ENCODE measurements at places on chromosomes 5 and 9.
A peak's percentile ranks its signal among the peaks of the same experiment; 100 is the strongest.

DNA sequence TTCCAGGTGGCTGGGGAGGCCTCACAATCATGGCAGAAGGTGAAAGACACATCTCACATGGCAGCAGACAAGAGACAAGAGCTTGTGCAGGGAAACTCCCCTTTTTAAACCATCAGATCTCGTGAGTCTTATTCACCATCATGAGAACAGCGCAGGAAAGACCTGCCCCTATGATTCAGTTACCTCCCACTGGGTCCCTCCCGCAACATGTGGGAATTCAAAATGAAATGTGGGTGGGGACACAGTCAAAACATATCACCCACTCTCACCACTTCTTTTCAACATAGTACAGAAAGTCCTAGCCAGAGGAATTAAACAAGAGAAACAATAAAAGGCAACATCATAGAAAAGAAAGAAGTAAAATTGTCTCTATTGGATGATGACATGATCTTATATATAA lies 223.4 kb upstream of the SLC24A2 start:
- DNase-seq: no peak

GRCh38 chr5:62315376-62316175 lies 9.6 kb downstream of the KIF2A start:
- DNase-seq: no peak

GRCh38 chr9:95399261-95399660 lies 81.8 kb upstream of the FANCC start:
- DNase-seq: no peak

- DNase-seq: no peak
These were observed 507.2 kb downstream of the NFIB start for GRCh38 chr9:13806714-13807113.

DNA sequence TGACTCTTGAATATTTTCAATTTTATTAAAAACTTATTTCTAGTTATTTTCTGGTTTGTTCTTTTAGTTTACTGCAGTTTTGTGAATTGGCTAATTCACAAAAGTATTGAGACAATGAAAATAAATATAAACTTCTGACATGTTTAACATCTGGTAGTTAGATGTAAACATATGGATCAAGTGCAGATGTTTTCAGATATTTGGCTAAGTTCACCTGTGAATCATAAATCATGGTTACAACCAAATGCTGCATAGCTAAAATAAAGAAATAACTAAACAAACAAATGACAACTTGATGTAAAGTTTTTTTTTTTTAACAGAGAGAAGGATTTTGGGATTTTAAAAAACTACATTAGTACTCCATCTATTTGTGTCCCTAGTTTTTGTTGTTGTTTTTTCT lies 484.6 kb downstream of the SLCO4C1 start:
- no peak for DNase-seq

GRCh38 chr5:69451941-69452647 lies 37.2 kb downstream of the MARVELD2 start:
- no peak for DNase-seq

- no peak for DNase-seq
These were observed 468.1 kb upstream of the ACTBL2 start for GRCh38 chr5:57950616-57951228.

DNA sequence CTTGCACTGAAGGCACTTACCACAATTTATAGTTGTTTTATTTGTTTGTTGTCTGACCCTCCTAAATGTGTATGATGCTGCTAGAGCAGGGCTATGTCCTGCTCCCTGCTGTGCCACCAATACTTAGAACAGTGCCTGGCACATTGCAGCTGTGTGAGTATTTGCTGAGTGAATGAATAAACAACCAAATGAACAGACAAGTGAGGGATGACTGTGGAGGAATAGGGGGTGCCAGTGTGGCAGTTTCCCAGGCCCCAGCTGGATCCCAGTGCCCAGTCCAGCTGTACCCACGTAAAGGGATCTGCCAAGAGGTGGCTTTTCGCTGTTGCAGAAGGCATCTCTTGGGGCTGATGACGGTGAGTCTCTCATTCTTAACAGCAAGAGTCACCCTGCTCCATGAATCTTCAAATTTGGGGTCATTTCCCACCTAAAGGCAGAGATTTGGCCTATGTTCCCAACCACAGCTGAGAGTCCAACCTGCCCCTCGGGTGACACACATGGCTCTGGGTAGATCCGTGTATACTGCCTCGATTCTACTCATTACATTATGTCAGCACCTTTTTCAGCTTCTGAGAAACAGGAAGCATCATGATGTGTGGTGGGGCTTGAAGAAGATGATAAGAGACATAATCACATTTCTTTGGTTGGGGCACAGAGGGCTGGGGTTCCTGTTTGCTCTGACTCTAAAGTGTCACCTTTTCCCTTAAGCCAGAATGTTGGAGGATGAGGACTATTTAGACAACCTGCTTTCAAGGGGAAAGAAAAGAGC lies 14.3 kb downstream of the IL5 start:
- no peak for DNase-seq

DNA sequence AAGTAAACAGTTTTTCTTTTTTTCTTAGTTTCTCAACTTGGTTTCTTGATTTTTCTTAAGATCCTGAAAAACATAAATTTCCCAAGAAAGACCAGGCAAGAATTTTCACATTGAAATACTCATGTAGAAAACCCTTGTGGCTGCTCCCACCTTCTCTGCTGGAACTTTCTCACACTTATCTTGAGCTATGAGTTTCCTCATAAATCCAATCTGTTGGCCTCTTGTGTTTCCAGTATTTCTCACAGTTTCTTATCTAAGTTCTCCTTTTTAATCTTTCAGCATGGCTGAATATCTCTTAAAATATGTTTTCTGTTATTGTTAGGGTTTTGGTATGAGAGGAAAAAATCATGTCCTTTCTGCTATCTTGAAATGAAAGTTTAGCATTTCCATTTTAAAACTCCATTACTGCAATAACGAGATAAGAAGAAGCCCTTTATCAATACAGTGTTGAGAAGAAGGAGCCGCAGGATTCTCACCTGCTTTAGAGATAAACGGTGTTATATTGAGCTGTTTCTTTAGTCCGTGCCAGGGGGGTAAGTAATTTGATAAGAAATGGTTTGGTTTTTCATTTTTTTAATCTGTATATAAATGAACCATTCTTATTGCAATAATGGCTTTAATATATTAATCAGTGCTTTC lies 89.3 kb downstream of the ALDH1A1 start:
- DNase-seq: no peak

DNA sequence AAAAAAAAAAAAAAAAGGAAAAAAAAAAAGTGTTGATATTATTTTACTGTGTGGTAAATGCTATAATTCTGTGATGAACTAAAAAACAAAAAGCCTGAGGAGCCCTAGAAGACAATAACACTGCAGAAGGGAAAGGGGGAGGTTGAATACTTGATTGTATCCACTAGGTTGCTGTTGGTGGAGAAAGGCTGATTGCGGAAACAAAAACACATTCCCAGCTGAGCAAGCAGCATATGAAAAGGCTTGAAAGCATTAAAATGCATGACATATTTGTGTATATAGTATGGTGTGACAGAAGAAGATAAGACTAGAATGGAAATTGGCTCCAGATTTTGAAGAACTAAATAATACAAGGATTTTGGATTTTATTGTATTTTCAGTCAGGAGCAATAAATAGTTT lies 8.9 kb downstream of the RABGAP1 start:
- DNase-seq: no peak

DNA sequence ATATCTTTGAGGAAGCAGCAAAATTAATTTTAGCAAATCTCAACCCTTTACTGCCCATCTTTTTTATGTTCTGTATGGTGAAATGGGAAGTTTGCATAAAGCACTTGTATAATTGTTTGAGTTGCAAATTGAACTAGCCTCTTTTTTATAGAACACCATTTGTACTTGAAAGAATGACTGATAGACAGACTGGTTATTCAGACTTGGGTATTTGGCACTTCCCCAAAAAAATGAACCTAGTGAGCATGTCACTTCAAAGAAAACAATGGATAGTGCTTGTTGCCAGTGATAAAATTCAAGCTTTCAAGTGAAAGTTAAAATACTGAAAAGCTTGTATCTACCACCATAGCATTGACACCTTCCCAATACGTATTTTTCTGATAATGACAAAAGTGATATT lies 115.8 kb downstream of the ERCC6L2 start:
- DNase-seq: peak; percentile 13

GRCh38 chr9:32703635-32704034 lies 68.2 kb upstream of the TAF1L start:
- DNase-seq: no peak

- no peak for DNase-seq
These were observed 239.5 kb upstream of the SLC24A2 start for GRCh38 chr9:20028192-20028848.

GRCh38 chr5:8650186-8650585 lies 781.2 kb downstream of the MTRR start:
- DNase-seq: peak; percentile 87

GRCh38 chr5:31153521-31153920 lies 40.0 kb upstream of the CDH6 start:
- peak; percentile 67 for DNase-seq

- DNase-seq: no peak
These were observed 143.5 kb upstream of the PRR16 start for GRCh38 chr5:120320626-120321025.

DNA sequence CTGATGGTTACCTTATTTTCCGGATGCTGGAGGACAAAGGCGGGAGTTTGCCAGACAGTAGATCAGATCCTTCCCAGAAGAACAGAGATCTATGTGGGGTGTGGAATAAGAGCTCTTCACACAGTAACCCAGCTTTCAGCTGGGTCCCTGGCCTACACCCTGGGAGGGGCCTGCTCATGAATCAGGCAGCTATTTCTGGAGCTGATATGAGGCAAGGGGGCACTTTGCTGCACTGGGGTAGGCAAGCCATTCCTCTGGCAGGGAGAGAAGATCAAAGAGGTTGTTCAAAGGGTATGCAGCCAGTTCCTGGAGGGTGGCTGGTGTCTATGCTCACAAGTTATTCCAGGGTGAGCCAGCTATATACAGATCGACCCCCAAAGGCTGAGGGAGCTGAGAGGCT lies 48.6 kb downstream of the CYSTM1 start:
- no peak for DNase-seq

GRCh38 chr9:14349447-14350348 lies 35.8 kb upstream of the NFIB start:
- no peak for DNase-seq

DNA sequence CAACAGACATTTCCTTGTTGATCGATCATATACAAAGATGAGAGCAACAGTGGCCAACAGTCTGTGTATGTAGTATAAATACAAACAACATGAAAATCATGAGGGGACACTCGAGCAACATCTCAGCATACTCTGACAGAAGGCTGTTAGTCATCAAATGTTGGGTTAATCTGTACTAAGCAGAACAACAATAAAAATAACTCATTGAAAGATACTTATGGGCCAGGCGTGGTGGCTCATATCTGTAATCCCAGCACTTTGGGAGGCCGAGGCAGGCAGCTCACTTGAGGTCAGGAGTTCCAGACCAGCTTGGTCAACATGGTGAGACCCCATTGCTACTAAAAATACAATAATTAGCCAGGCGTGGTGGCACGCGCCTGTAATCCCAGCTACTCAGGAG lies 67.3 kb downstream of the SCAI start:
- peak; percentile 21 for DNase-seq

GRCh38 chr5:135335031-135335828 lies 63.8 kb downstream of the MACROH2A1 start:
- DNase-seq: peak; percentile 53

GRCh38 chr5:178199581-178200434 lies 4.5 kb upstream of the HNRNPAB start:
- no peak for DNase-seq

- DNase-seq: no peak
These were observed 8.2 kb downstream of the RAPGEF1 start for GRCh38 chr9:131731644-131732043.

DNA sequence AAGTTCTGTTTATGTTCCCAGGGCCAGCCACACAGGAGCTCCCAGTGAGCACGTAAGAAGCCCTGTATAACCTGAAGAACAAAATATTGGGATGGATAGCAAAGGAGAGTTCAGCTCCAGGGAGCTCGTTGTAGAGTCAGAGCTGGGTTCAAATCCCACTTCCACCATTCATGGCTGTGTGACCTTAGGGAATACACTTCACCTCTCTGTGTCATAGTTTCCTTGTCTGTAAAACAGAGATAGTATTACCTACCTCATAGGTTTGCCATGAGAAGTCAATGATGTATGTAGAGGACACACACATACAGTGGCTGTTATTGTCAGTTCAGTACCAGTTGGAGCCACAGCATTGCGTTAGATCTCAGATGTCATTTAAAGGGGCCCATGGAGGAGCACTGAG lies 67.4 kb downstream of the MACROH2A1 start:
- DNase-seq: no peak

GRCh38 chr9:621201-621855 lies 220.2 kb upstream of the DMRT1 start:
- no peak for DNase-seq

GRCh38 chr9:18608371-18608770 lies 134.4 kb downstream of the ADAMTSL1 start:
- DNase-seq: no peak

DNA sequence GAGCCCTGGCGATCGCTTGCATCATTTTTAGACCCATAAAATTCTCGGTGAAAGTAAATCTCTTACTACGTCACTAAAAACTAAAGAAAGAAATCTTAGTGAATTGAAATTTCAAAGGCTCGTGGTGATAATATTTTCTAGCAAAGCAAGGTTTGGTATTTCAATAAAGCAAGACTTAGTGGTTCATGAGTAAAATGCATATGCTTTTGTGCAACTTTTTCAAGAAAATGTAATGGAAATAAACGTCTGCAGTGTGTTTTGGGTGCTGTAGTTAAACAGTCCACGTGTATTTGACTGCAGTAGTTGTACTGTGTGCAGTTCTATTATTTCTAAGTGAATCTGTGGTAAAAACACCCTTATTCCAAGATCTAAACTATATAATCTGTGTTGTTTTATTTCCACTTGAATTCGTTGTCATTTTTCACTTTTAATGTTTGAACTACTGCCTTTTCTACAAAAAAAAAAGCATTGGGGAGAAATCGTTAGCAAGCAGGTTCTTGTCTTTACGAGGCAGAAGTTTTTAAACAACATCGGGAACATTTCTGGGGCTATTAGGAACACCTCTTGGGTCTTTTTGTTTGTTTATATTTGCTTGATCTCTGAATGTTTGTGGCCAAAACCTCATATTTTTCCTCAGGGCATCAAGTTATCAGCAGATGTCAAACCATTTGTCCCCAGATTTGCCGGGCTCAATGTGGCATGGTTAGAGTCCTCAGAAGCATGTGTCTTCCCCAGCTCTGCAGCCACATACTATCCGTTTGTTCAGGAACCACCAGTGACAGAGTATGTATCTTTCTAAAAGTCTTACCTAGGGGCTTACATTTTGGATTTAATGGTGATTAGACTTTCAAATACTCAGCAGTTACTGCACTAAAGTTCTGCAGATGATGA lies 960 bp downstream of the SECISBP2 start:
- no peak for DNase-seq

- no peak for DNase-seq
These were observed 239.9 kb upstream of the SMARCA2 start for GRCh38 chr9:1775230-1775629.

GRCh38 chr5:176587398-176587797 lies 22.6 kb downstream of the GPRIN1 start:
- no peak for DNase-seq

DNA sequence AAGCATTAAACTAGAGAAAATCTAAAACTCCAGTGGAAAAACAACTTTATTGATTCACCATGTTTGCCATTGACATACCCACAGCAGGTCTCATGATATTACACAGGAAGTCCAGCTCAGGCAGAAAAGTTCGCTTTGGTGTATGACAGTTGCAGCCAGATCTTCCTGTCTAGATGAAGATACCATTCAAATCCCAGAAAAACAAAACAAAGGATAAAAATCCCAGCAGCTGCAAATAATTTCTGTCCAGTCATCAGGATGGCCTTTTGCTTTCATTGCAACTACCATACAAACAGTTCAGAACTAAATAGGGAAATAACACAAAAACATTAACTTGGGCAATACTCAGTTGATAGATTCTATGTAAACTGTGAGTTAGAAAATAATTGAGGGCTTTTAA lies 136.0 kb upstream of the NREP start:
- DNase-seq: no peak

All from renal cortical epithelial cell (primary cell).